HFF-Myc (cell line): ENCODE measurements at places on chromosomes 3 and 15.

DNA sequence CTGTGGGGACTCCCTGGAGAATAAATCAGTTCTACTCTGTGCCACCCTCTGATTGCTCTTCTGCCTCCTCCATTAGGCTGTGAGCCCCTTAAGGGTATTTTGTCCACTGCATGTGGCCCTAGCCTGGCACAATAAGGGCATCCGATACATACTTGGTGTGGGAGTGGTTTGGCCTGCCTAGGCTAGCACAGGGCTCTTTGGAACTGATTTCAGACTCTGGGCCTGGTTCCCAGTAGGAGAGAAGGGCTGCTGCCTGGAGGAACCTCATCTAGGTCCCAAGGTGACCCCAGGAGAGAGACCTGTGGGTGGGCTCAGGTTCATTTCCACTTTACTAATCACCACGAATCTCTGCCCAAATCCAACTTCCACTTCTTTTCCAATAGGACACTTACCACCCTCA, 5.3 kb upstream of the CTDSPL start:
- no peak for DNase-seq

DNA sequence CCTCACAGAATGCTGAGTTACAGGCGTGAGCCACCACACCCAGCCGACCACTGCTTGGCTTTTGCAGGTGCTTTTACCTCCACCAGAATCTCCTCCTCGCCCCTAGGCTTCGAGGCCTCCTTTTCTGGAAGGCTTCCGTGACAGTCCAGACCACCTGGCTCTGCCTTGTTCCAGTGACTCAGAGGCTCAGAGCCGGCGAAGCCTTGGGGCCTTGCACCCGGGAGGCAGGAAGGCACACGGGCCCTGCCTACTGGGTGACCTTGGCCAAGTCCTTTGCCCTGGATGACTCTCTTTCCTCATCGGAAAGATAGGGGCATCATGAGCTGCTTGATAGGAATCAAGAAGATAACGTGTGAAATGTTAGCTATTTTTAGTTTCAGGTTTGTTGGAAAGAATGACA, 31.3 kb upstream of the FURIN start:
- no peak for DNase-seq

DNA sequence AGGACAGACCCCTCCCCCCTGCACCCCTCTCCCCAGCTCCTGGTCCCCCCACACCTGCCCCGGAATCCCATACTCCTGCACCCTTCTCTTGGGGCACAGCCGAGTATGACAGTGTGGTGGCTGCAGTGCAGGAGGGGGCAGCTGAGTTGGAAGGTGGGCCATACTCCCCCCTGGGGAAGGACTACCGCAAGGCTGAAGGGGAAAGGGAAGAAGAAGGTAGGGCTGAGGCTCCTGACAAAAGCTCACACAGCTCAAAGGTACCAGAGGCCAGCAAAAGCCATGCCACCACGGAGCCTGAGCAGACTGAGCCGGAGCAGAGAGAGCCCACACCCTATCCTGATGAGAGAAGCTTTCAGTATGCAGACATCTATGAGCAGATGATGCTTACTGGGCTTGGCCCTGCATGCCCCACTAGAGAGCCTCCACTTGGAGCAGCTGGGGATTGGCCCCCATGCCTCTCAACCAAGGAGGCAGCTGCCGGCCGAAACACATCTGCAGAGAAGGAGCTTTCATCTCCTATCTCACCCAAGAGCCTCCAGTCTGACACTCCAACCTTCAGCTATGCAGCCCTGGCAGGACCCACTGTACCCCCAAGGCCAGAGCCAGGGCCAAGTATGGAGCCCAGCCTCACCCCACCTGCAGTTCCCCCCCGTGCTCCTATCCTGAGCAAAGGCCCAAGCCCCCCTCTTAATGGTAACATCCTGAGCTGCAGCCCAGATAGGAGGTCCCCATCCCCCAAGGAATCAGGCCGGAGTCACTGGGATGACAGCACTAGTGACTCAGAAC, 9.8 kb downstream of the MAP1A start:
- no peak for DNase-seq

DNA sequence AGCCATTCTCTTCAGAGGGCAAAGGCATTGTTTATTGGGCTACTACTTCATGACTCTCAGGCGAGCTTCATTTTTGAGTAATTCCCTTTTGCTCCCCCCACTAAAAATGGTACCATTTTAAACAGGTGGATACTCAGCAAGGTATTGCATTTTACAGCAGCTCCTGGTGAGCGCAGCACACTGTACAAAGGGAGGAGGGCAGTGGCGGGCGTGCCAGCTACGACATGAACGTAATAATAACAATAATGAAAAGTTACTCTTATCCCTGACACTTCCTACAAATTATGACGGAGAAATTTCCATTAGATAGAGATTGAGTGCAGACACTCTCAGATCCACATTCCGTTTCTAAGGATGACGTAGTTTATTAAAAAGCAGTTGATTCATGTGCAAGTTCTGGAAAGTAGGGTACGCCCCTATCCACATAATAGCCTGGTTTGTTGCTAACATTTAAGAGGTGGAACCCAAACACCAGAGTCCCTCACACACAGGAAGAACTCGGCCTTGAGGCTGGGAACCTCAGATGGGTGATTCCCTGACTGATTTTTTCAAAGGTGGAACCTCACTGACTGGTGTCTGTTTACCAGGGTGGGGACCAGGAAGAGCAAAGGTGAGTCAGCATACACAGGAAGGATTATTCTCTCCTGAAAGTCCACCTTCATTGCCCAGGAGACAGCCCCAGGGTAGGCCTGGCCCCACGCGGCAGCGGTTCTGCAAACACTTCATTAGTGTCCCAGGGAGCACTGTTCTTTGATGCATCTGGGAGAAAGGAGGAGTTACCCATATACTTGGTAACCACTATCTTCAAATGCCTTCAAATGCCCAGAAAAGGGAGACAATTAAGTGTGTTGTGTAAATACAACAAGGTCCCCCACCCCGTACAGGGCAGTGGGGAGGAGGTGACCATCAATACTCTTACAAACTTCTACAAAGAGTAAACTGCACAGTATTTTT, 69.9 kb downstream of the LDHAL6B start:
- DNase-seq: no peak

- no peak for DNase-seq
These were observed 1.3 kb downstream of the STT3B start for GRCh38 chr3:31534065-31534425.

DNA sequence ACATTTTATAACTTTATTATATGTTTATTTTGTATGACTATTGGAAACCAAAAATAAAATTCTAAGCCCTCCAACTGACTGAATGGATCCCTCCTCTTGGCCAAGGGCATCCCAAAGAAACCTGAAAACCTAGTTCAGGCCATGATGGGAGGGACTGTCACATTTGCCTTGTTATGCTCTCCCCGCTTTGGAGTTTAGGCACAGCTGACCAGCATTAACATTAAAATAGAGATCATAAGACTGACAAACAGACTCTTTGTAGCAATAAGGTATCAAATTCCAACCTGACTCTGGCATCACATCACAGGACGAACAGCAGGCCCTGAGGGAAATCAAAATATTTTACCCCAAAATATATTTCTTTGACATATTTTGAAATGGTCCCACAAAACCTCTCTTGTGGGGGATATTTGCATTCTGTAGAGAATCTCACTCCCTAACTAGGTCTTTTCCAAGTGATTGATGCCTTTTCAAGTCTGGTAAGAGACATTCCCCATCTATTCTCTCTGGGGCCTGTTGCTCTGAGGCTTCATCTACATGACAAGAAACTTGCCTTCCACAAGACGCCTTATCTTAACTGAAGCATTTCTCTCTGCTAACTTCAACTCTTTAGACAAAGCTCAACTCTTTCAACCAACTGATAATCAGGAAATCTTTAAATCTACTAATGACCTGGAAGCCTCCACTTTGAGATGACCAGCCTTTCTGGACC, 81.8 kb upstream of the PRR23E start:
- no peak for DNase-seq

GRCh38 chr3:177831361-177831760, 634.1 kb upstream of the TBL1XR1 start:
- no peak for DNase-seq

- DNase-seq: no peak
These were observed 39.7 kb upstream of the PIK3R4 start for GRCh38 chr3:130786306-130786705.

- DNase-seq: no peak
These were observed 60.9 kb upstream of the TJP1 start for GRCh38 chr15:29883126-29883525.

DNA sequence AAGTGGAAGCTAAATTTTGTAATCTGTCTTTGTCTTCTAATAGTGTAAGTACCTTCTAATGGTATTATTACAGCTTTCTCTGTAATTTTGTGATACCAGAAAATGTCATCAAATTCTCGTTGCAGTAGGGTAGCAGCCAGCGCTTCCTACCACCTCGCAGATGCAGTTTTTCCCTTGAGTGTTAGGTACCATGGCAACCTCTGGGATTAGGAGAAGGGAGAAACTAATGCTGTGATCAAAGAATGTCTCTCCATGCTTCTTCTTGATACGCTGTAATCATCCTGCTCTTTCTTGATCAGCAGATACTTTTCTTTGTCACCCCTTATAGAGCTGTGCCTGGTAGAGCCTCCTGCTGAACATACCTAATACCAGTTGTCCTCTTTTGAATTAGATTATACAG, 27.7 kb downstream of the SRP14 start:
- DNase-seq: no peak

DNA sequence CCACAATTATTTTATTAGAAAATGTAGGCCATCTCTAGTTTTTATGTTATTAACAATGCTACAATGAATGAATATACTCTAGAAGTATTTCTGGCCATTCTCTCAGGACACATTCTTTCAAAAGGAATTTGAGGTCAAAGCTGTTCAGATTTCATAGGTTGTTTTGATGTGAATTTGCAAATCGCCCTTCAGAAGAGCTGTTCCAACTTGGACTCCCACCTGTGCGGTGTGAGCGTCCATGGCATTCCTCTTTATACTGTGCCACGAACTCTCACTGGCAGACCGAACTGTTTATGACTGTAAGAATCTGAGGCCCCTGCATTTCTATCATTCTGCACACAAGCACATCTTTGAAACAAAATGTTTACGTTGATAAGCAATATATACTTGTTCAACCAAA, 18.6 kb upstream of the SLC24A5 start:
- no peak for DNase-seq

GRCh38 chr3:194133661-194134230, 2.2 kb upstream of the HES1 start:
- DNase-seq: no peak

GRCh38 chr3:10940106-10940505, 52.4 kb upstream of the SLC6A1 start:
- DNase-seq: no peak

DNA sequence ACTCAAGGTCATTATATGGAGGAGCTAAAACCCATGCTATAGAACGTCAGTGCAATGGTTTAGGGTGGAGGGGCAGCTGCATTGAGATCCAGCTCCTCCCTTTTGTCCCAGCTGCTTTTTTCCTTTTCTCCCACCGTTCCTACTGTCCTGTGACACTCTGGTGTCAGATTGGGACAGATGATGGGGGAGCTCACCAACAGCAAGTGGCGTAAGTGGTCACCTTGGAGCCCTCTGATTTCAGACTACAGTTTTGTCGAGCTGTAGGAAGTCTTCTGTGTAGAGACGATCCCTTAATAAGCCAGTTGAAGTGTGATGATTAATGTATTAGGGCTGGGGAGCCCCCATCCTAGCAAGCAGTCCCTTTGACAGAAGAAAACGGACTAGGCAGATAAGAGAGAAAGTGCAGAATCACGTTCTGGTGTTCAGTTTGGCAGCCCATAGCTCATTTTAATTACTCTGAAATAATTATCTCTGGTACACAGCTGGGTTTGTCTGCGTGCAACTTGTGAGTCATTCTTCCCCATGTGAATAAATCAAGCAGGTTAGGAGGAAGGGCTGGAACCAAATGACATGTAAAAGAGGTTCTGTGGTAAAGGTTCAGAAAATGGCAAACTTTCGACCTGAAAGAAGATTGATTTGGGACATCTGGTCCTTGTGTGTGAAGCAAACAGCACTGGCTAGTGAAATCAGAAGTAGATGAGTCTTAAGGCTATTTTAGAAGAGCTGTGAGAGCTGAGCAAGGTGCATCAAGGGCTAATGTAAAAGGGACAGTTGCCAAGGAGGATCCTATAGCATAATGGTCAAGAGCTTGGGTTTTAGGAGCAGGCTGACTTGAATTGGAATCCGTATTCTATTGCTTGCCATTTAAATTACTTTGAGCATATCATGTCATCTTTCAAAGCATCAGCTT, 241.4 kb downstream of the EDEM1 start:
- DNase-seq: no peak

DNA sequence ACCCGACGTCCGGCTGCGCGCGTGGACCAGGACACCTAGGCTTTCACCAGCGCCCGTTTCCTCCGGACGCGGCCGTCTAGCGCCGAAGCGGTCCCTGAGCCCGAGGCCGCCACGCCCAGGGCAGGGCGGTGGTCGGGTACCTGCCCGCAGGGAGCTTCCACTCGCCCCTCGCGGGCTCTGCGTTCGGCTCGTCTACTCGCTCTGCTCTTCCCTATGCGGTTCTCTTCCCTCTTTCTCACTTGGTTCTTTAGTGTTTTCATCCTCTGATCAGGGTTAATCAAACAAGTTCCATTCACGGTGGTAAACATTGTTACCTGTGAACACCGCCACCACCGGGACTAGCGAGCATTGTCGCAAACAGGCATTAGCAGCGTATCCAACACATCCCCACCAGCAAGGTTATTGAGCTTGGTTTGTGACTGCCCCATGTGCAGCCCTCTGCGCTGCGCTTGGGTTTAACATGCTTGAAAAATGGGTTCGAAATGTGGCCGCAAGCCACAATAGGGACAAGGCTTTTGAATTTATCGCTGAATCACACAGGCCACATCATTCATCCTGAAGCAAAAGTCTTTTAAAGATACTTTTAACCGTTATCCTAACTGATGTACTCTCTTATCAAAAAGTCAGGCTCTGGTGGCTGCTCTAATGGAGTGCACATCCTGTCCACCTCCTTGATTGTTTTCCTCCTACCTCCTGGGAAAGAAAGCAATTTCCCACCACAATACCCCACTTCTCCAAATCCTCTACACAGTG, 843 bp upstream of the CD47 start:
- no peak for DNase-seq
